Sigmoid colon (tissue), 7 donors: ENCODE measurements at places on chromosomes 12 and 14. TPM values are rescaled to one million over a fixed set of nuclear protein-coding genes. Genes with fewer than 3 reads are reported as not detected.
A peak's percentile ranks its signal among the peaks of the same experiment; 100 is the strongest.

Gene C1RL
- polyA plus RNA-seq = 45.5 TPM

Gene AICDA
- 0.60 TPM for polyA plus RNA-seq

- no peaks in the 10 kb centered on the region for H3K4me1 ChIP-seq
- H3K36me3 ChIP-seq = peaks cover 39% of the 10 kb centered on the region
- no peaks in the 10 kb centered on the region for H3K27me3 ChIP-seq
- no peak overlapping the region for H3K4me3 ChIP-seq
Measured at GRCh38 chr12:112175361-112176155, 50.2 kb downstream of the TRAFD1 start.

GRCh38 chr12:113860059-113860820, 105.9 kb downstream of the RBM19 start:
- no peaks in the 10 kb centered on the region for H3K27me3 ChIP-seq
- no peak for DNase-seq
- H3K36me3 ChIP-seq = peaks cover 27% of the 10 kb centered on the region
- H3K4me1 ChIP-seq = no peaks in the 10 kb centered on the region
- no peak overlapping the region for H3K4me3 ChIP-seq

- H3K4me1 ChIP-seq = no peaks in the 10 kb centered on the region
- H3K27me3 ChIP-seq = peaks cover 15% of the 10 kb centered on the region
- H3K27ac ChIP-seq = no peak overlapping the region
- H3K4me3 ChIP-seq = no peak overlapping the region
Measured at GRCh38 chr14:64838656-64839055, 41.1 kb downstream of the SPTB start.

Gene NPFF
- not detected for polyA plus RNA-seq

- H3K27ac ChIP-seq = no peak overlapping the region
- H3K4me1 ChIP-seq = no peaks in the 10 kb centered on the region
- no peak overlapping the region for H3K4me3 ChIP-seq
- H3K27me3 ChIP-seq = no peaks in the 10 kb centered on the region
Measured at GRCh38 chr12:26205941-26206340, 10.6 kb downstream of the SSPN start.

- no peak overlapping the region for H3K4me3 ChIP-seq
- no peaks in the 10 kb centered on the region for H3K36me3 ChIP-seq
- no peak for DNase-seq
- no peak overlapping the region for H3K27ac ChIP-seq
- no peaks in the 10 kb centered on the region for H3K4me1 ChIP-seq
- H3K27me3 ChIP-seq = no peaks in the 10 kb centered on the region
Measured at GRCh38 chr14:95557832-95558231, 23.0 kb downstream of the GLRX5 start.

Gene PRR4
- polyA plus RNA-seq = 1.2 TPM

DNA sequence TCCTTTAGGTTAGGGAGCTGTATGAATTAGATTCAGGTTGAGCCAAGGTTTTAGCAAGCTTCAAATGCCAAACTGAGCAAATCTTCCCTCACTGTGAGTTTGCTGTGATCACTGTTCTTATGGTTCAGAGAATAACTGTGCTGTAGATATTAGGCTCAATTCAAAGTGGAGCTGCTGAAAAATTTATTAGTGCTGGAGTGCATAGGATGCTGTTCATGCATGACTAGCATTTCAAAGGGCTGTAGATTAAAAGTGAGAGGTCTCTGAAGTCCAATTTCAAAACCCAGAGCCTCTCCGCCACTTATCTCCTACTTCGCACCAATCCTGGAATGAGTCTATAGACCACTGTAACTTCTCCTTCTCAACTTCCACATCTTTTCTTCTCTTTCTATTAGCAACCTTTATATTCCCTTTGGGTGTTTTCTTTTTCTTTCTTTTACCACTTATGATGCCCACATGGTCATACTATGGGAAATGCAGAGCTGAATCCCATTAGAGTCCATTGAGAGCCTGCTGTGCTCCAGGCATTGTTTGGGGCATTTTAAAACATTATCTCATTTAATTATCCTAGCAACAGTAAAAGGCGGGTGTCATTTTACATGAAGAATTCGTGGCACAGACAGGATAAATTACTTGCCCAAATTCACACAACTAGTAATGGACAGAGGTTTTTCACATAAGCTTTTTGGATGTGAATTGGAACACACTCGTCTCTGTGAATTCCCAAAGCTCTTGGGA, 77.5 kb upstream of the EEA1 start:
- H3K4me3 ChIP-seq = no peak overlapping the region
- no peaks in the 10 kb centered on the region for H3K27me3 ChIP-seq
- DNase-seq = no peak
- H3K4me1 ChIP-seq = no peaks in the 10 kb centered on the region

DNA sequence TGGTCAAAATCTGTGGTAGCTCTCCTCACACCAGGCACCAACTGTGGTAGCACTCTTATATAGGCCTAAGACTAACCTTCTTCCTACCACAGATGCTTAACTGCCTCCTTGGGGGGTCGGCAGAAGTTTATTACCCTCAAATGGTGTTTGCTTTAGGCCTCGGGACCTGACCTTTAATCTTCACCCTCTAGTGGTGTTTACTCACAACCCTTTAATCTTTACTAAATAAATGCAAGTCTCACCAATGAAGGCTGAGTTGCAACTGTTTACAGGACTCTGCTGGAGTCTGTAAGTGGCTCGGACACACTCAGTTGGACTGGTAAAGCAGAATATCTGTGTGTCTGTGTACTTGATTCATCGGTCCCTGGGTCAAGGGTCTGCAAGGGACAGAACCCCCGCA, 29.4 kb downstream of the CCER1 start:
- H3K4me3 ChIP-seq = no peak overlapping the region
- no peaks in the 10 kb centered on the region for H3K36me3 ChIP-seq
- H3K27me3 ChIP-seq = no peaks in the 10 kb centered on the region
- no peak for DNase-seq

DNA sequence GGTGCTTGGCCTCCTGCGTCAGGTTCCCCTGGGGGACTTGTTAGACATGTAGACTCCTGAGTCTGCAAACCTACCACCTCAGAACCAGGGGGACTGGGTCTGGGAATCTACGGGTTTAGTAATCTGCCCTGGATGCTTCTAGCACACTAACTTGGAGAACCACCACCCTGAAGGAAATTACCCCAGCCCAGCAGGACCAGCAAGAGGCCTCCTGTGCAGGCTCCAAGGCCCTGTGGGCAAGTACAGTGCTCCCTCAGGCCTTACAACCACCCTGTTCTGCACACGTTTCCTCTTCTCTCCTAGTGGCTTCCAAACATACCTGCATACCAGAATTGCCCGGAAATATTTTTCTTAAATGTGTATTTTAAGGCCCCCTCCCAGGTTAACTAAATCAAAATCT, 423.0 kb downstream of the FUT8 start:
- H3K36me3 ChIP-seq = no peaks in the 10 kb centered on the region
- no peaks in the 10 kb centered on the region for H3K27me3 ChIP-seq
- no peak for DNase-seq
- H3K27ac ChIP-seq = no peak overlapping the region
- no peaks in the 10 kb centered on the region for H3K4me1 ChIP-seq

DNA sequence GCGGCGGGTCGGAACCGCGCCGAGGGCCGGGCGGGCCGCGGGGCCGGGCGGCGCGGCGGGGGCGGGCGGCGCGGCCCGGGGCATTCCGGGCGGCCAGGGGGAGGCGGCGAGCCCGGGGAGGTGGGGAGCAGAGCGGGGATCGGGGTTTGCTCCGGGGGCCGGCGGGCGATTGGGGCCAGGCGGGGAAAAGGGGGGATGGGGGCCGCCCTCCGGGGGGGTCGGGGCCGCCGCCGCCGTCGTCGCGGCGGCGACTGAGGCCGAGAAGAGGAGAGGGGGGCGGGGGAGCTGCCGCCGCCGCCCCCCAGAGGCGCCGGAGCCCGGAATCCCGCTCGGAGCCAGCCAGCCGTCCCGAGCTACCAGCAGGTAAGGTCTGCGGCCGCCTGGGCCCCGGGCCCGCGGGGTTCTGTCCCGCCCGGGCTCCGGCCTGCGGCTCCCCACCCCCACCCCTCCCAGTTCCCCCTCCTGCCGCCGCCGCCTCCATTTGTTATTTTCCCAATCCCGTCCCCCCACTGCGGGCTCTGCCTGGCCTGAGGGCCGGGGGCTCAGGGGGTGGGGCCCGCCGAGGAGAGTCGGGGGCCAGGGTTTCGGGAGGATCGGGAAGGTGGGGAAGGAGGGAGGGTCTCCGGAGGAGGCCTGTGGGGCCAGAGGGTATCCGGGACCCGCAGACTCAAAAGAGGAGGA, 403 bp downstream of the ATN1 start:
- no peaks in the 10 kb centered on the region for H3K27me3 ChIP-seq
- peaks cover 4% of the 10 kb centered on the region for H3K4me1 ChIP-seq
- H3K36me3 ChIP-seq = peaks cover 8% of the 10 kb centered on the region
- H3K27ac ChIP-seq = peak overlapping the region; percentile 100
- DNase-seq = no peak
- peak overlapping the region; percentile 84 for H3K4me3 ChIP-seq

Gene SRRM4
- 0.07 TPM for polyA plus RNA-seq

Gene MDGA2
- polyA plus RNA-seq = not detected

- H3K4me3 ChIP-seq = no peak overlapping the region
- H3K36me3 ChIP-seq = no peaks in the 10 kb centered on the region
- no peak overlapping the region for H3K27ac ChIP-seq
Measured at GRCh38 chr14:30527196-30527595, 31.8 kb upstream of the G2E3 start.

DNA sequence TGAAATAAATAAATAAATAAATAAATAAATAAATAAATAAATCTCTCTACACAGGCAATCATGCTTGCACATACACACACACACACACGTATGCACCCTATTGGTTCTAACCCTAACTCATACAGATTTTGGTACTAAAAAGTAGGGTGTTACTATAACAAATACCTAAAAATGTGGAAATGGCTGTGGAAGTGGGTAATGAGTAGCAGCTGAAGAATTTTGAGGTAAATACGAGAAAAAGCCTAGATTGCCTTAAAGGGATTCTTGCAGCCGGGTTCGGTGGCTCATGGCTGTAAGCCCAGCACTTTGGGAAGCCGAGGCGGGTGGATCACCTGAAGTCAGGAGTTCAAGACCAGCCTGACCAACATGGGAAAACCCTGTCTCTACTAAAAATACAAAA, 15.7 kb upstream of the SLC2A3 start:
- H3K4me1 ChIP-seq = no peaks in the 10 kb centered on the region
- H3K36me3 ChIP-seq = no peaks in the 10 kb centered on the region
- no peaks in the 10 kb centered on the region for H3K27me3 ChIP-seq
- H3K4me3 ChIP-seq = no peak overlapping the region

GRCh38 chr12:132592282-132592970, 18.0 kb downstream of the LRCOL1 start:
- no peak for DNase-seq
- no peaks in the 10 kb centered on the region for H3K36me3 ChIP-seq
- no peak overlapping the region for H3K27ac ChIP-seq
- peaks cover 5% of the 10 kb centered on the region for H3K27me3 ChIP-seq
- H3K4me1 ChIP-seq = no peaks in the 10 kb centered on the region

GRCh38 chr12:28463396-28463795, 273.1 kb downstream of the CCDC91 start:
- no peaks in the 10 kb centered on the region for H3K27me3 ChIP-seq
- no peak for DNase-seq
- no peak overlapping the region for H3K27ac ChIP-seq
- no peak overlapping the region for H3K4me3 ChIP-seq
- H3K4me1 ChIP-seq = no peaks in the 10 kb centered on the region

Gene C12orf42
- not detected for polyA plus RNA-seq

- H3K36me3 ChIP-seq = peaks cover 91% of the 10 kb centered on the region
- H3K4me3 ChIP-seq = no peak overlapping the region
- no peaks in the 10 kb centered on the region for H3K4me1 ChIP-seq
Measured at GRCh38 chr12:51103977-51104376, 20.6 kb upstream of the CSRNP2 start.

Gene RHEBL1
- not detected for polyA plus RNA-seq

- H3K4me3 ChIP-seq = no peak overlapping the region
- H3K27me3 ChIP-seq = no peaks in the 10 kb centered on the region
- H3K27ac ChIP-seq = no peak overlapping the region
Measured at GRCh38 chr14:64727551-64728071, 23.4 kb downstream of the PLEKHG3 start.
